ENCODE measurements at places on chromosomes 3 and 15.

GRCh38 chr3:111675846-111676210 lies 80.7 kb upstream of the ZBED2 start:
- no peak for DNase-seq

DNA sequence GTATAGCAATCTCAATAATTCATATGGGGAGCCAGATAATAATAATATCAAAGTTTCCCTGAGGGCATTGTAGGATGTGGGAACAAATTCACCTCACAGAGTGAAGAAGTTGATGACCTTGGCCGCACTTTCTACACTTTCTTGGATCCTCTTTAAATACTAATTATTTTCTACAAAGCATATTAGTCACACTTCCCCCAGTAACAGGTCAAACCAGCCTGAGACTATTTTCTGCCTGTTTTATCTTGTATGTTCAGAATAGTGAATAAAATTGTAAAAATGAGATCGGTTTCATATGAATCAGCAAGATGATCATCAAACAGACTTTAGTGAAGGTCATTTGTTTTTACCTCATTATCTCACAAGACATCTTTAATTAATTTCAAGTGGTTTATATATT lies 2.3 kb upstream of the OR5K3 start:
- no peak for DNase-seq

GRCh38 chr3:61136191-61136590 lies 115.1 kb downstream of the FHIT start:
- no peak for DNase-seq

GRCh38 chr3:40532252-40532651 lies 7.5 kb downstream of the ZNF621 start:
- DNase-seq: no peak

GRCh38 chr3:54065586-54065985 lies 56.8 kb upstream of the CACNA2D3 start:
- DNase-seq: no peak

- no peak for DNase-seq
These were observed 247.1 kb downstream of the CHST2 start for GRCh38 chr3:143366672-143367071.

DNA sequence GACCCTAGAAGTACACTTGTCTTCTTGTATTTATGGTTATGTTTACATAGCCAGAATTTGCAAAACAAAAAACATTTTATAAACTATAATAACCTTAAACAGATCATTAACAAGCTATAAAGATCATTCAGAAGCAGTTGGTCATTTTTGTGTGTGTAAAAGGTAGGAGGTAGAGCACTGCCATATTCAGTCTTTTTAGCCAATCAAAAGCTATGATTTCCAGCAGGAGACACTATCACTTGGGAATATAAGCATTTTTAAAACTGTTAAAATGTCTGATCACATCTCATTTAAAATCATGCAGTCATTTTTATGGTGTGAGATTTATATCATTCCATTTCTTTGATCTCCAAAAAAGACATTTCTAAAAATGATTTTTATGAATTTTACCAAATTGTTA lies 42.6 kb upstream of the ATP2C1 start:
- DNase-seq: no peak

DNA sequence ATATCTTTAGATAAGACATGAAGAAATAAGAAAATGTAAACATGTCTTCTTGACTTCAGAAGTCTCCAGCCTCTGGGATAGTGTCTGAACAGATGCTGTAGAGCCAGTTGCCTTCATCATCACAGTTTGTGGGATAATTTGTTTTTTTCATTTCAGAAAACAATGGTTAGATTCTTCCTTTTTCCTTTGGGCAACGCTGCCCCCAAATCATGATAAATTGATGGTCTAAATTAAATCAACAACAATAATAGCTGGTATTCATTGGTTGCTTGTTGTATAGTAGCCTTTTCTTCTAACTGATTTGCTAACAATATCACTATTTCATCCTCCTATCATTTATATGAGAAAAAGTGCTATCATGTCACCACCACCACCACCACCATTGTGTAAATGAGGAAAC lies 12.6 kb upstream of the SHQ1 start:
- no peak for DNase-seq

- DNase-seq: peak; percentile 68
These were observed 34.3 kb downstream of the CCR3 start for GRCh38 chr3:46276497-46277099.

GRCh38 chr3:120693439-120694171 lies 11.6 kb upstream of the HGD start:
- no peak for DNase-seq

DNA sequence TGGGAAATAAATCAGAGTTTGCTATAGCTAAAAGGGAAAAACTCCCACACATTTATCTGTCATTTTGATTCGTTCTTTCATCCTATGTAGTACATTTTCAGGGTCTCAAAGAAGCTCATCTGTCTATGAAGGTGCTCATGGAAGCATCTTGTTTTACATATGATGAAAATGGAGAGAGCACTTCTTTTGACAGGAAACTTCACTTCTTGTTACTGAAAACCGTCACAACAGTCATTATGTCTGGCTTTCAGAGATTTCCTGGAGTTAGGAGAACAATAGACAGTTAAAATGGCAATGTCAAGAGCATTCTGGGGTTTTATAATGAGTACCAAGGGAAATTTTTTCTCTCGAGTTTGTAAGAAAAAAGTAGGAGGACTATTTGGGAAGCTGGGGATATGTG lies 83.3 kb downstream of the TMEM108 start:
- DNase-seq: no peak

DNA sequence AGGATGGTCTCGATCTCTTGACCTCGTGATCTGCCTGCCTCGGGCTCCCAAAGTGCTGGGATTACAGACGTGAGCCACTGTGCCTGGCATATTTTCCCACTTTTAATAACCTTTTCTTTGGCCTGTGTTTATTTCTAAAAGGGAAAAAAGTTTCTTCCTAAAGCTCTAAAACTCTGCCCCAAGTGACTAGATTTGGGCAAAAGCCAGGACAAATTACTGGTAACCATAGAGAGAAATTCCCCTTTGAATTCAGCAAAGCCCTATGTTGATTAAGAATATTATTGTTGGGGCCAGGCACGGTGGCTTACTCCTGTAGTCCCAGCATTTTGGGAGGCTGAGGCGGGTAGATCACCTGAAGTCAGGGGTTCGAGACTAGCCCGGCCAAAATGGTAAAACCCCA lies 11.5 kb upstream of the TRPM7 start:
- no peak for DNase-seq

DNA sequence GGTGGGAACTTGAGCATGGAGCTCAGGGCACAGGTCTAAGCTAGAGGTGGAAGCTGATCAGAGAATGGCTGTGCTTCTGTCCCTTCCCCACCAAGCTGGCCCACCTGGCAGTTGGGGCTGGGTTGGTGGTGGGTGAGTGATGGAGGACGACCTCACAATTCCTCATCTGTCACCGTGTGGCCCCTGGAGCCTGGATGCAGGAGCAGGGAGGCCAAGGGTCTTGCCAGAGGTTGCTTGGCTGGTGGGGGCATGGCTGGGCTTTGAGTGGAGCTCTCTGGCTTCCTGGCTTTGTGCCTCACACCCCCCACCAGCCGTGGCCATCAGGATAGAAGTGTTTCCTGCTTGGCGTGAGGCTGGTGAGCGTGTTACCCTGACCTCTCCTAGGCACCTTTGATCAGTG lies 36.0 kb downstream of the FBLN2 start:
- no peak for DNase-seq

DNA sequence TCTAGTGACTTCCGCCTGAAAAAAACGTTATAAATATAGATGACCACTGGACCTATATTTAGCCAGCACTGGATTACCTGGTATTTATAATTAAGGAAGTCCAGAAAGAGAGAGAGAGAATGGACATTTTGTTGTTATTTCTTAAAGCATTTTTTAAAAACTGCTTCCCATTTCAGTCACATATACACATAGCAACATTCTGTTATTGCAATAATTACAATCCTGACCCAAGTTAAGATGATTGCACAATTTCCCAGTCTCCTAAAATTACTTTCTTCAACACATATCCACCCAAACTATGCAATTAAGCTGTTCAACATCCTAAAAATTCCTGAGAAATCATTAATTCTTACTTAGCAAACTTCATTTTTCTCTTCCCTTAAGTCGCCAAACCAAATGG lies 37.7 kb downstream of the PCSK6 start:
- no peak for DNase-seq

DNA sequence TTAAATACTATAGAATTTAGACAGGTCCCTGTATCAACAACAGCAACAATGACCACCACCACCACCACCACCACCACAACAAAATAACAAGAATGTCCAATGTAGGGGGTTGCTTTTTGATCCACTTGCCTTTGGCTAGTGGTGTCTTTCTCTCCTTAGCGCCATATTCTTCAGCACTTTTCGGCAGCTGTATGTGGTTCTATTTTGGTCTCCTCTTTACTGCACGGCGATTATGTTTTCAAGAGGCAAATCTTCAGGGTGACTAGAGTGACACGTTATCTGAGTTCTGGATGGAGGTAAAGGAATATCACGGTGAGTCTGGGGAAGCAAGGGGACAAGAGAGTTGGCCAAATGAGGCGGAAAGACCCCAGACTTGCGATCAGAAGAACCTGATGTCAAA lies 56.1 kb downstream of the ST6GAL1 start:
- no peak for DNase-seq

DNA sequence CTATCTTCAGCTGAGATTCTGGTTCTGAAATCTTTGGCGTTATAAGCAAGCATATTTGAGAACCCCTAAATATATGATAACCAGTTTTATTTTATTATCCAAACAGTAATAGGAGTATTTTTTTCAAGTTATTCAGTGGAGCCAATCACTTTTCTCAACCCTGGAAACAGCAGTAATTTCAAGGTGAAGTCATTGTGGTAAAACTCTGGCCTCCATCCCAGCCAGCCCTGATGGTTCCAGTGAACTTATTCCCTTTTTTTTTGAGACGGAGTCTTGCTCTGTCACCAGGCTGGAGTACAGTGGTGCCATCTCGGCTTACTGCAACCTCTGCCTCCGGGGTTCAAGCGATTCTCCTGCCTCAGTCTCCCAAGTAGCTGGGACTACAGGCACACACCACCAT lies 545.4 kb upstream of the IL12A start:
- no peak for DNase-seq

GRCh38 chr3:122342803-122343202 lies 17.8 kb downstream of the CSTA start:
- DNase-seq: no peak

- DNase-seq: no peak
These were observed 21.5 kb upstream of the ZNF609 start for GRCh38 chr15:64438653-64439447.

DNA sequence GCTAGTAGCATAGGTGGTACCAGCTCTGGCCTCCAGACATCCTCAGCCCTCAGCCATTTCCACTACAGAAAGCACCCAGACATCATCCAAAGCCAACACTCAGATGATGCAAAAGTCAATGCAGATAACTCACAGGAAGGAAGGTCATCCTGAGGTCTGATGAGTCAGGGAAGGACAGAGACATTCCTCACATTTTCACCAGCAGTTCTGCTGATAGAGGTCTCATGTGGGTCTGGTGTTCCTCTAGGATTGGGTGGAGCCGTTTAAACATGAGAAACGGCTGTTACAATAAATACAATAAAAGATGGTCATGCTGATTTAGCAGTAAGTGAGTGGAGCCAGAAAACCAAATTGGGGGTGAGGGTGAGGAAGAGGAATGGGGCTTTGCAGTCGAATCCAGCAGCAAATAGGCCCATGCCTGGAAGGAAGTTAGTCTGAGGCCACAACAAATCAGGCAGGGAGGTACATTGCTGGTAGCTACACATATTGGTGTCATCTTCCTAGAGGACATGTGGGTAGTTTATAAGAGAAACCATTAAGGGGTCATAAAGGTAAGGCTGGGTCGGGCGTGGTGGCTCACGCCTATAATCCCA lies 33.3 kb upstream of the FLNB start:
- no peak for DNase-seq

DNA sequence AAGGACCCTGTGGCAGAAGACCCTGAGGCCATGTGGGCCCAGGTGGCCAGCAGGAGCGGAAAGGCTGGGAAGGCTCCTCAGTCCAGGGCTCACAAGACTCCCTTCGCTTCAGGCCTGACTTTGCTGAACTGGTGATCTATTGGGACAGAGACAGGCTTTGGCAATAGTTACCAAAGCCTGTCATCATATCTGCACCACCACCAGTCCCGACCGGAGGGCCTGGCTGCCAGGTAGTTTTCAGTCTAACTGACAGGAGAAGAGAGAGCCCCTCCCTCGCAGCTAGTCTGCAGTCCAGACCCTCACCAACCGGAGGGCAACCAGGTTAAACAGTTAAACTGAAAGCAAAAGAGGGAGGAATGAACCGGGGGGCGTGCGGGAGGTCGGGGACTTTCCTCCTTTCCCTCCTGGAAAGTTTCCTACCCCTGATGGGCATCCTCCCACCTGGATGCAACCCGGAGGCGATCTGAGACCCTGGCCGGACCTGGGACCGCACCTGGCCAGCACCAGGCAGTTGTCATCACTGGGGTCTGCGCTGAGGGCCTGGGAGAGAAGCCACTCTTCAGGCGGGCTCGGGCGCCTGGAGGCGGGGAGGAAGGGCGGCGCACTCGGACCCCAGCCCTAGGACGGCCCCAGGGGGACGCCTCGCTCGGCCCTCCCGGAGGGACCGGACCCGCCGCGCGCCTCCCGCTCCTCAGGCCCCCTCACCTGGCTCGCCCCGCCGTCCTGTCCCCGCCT lies 435 bp downstream of the RAB27A start:
- DNase-seq: no peak

GRCh38 chr3:127819656-127820055 lies 2.7 kb downstream of the MGLL start:
- no peak for DNase-seq

DNA sequence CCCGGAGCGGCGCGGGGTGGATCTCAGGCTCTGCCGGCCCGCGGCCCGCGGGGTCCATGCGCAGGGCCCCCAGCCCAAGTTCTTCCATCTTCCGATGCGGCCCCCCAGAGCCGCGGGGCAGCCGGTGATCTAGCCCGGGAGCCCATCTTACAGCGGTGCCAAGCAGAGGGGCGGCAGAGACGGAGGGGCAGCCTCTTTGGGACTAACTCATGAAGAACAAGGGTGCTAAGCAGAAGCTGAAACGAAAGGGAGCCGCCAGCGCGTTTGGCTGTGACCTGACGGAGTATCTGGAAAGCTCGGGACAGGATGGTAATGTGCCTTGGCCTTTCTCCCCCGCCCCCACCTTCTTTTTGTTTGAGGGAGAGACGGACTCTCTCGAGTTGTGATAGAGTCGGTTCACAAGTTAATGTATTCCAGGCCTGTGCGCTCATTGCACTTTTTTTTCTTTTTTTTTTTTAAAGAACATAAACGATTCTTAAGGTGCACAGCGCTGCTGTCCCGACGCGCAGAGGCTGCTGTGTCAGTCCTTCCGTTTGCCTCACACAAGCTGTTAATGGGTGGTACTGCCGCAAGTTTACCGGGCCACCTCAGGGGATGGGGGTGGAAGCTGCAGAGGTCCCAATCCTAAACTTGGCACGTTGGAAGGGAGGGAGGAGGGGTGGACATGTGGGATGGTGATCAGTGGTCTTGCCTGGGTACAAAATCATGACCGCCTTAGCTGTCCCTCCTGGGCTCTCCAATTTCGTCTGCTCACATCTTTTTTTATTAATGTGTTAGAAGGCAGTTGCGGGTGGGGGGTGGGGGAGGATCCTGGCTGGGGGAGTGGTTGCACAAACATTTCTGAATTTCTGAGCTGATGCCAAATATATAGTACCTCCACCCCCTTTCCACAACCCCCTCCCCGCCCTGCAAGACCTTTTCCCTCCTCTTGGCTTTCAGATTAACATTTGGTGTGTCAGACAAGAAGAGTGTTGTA lies 801 bp downstream of the ARHGAP31 start:
- DNase-seq: peak; percentile 29

- no peak for DNase-seq
These were observed 425.8 kb upstream of the MDFIC2 start for GRCh38 chr3:70738291-70738681.

- DNase-seq: no peak
These were observed 38.7 kb downstream of the PDIA5 start for GRCh38 chr3:123105201-123106189.

GRCh38 chr3:15440891-15441290 lies 13.5 kb downstream of the EAF1 start:
- DNase-seq: no peak
